NCI-H748 treated with DMSO at 0.1 percent for 48 hours (cell line): ENCODE measurements at places on chromosomes 2 and 18.

DNA sequence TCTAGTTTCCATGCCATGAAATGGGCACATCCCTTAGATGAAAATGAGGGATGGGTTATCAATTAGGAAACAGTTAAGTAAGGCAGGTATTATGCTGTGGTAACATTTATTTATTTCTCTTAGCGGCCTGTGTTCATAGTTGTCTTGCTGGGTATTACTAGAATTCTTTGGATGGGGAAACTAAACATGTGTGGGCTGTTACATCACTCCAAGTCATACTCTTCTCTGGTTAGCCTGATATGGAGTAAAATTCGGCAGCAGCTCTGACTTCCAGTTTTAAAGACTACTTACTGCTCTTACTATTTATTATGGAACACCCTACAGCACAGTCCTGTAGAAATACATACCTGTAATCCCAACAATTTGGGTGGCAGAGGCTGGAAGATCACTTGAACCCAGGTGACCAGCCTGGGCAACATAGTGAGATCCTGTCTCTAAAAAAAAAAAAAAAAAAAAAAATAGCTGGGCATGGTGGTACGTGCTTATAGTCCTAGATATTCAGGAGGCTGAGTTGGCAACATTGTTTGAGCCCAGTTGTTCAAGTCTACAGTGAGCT lies 33.1 kb upstream of the RASGRP3 start:
- no peak for DNase-seq

DNA sequence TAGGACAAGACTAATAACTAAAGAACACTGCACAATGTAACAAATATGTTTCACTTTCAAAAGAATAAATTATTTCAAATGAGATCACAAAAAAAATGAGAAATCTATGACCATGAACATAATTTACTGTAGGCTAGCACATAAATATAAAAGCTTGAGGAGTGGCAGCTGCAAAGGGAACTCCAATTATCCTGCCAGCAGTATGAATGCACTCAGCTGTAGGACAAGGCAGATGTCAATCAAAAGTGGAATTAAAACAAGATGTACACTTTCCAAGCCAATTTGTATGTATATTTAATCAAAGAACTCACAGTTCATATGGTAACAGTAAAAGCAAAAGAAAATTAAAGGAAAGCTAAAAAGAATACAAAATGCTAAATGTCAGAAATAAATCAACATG lies 76.6 kb upstream of the NCKAP5 start:
- no peak for DNase-seq

GRCh38 chr18:31258789-31259188 lies 59.2 kb upstream of the DSG1 start:
- no peak for DNase-seq

DNA sequence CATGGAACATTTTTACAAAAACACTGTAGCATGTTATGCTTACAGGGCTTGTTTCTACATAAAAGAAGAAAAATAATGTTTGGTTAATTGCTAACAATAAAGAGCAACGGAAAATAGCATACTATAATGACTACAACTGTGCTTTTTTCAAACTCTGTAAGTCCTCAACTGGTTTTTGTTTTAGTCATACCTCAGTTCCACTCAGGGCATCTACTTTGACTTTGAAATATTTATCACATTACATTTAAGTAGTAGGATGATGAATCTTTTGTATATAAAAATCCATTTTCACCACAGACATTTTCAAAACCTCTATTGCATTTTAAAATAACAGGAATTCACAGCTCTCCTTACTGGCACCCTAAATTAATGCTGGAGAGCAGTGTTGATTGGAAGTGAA lies 8.3 kb downstream of the SATB2 start:
- no peak for DNase-seq

DNA sequence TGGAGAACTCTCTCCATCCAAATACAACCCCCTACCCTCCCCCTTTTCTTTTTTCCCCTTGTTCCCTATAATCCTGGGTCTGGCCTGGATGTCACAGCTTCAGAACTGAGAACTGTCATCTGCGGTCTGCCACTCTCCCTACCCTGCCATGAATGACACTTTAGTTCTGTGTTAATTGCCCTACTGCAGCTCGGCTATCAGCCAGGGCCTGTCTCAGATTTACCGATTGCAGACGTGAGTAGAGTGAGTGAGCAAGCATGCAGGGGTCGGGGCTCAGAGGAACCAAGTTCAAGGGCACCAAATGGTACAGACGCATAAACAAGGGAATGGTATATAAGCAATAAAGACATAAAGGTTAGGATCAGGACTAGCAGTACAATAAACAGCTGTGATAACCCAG lies 967.8 kb downstream of the BCL11A start:
- DNase-seq, result peak; percentile 6

DNA sequence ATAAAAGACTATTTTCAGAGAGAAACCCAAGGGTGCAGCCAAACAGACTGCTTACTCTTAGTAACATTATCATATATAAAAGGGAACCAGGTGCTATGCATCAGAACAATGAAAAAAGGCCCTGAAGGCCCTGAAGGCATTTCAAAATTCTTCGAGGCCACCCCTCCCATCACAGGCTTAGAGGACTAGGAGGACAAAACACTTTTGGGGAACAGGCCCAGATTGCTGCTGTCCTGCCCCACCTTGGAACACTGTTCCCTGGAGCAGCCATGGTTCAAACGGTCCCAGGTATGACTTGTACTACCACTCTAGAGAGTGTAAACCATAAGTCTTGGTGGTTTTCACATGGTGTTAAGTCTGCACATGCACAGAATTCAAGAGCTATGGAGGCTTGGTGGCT lies 2183.1 kb upstream of the CELF4 start:
- DNase-seq, result no peak

DNA sequence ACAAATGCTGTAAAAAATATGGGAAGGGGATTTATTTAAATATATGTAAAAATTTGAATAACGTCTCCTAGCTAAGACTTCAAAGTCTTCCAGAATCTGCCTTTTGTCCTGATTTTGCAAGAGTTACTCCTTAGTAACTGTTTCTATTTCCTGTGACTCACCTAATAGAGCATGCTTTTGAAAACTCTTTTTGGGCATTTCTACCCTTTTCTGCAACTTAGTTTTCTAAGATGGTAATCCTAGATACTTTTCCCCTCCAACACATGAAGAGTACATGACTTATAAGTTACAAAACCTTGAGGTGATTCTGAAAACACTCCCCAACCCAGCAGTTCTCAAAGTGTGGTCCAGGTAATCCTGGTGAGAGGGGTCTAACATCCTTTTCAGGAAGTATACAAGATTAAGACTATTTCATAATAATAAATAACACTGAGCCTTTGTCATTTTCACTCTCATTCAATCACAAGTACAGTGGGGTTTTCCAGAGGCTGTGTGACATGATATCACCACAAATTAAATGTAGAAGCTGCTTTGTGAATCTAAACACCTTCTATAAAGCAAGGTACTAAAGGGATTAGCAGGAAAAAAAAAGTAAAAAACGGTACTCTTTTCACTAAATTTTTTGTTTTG lies 31.9 kb downstream of the PPP4R3B start:
- DNase-seq, result no peak

DNA sequence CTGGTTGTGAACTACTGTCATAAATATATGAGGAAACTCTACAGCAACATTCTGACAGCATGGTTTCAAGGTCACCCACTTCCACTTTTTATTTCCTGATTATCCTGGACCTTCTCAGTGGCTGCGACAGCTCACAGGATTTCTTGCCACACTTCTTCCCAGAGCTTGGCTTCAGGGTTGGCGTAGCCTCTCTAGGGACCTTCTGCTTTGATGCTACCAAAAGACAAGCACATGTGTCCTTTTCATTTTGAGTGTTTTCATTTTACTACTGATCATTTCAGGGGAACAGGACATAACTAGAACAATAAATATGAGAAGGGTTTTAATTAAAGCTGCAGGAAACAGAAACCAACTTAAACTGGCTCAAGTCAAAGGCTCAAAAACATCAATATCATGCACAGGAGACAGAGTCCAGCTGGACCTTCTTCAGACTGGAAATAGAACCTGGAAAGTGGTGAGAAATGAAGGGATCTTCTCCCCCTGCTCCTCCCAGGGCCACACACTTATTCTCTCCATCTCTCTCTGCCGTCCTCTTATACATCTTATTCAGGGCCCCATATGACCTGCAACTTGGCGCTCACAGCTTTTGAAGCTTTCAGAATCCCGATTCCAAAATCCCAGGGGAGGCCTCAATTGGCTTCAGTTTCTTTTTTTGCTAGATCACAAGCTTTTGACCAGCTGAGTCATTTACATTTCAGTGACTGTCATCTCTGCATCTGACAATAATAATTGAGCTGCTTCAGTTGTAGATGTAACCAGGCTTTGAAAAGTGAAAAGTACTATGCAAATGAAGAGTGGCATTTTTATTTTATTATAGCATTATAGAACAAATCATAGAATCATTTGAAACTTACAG lies 9.7 kb downstream of the VIT start:
- DNase-seq, result no peak

DNA sequence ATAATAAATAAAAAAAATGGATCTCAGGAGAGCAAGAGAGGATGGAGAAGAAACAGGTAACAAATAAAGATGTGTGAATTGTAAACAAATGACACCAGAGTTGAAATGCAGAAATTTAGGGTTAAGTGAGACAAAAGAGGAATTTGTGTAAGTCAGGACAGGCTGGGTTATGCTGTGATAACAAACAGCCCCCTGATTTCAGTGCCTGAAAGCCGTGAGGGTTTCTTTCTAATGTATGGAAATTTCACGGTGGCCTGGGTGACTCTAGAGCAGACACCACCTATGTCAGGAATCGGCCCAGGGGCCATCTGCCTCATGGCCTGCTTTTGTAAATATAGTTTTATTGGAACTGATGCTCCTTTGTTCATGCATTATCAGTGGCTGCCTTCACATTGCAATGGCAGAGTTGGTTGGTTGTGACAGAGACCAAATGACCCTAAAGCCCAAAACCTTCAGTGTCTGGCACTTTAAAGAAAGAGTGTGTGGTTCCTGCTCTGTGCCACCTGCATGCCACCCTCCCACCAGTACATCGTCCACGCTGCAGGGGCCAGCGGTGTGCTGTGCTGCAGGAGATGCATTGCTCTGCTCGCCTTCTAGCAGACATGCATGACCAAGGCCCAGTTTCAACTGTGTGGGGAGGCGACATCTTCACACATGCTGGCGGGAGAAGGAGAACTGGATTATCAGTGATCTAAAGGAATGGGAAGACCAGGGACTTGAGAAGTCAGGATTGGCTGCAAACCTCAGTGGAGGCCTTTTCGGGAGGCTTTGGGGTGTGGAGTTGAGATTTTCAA lies 221.2 kb upstream of the APCDD1 start:
- no peak for DNase-seq

- DNase-seq, result no peak
These were observed 499.7 kb downstream of the BCL11A start for GRCh38 chr2:60053791-60054190.

DNA sequence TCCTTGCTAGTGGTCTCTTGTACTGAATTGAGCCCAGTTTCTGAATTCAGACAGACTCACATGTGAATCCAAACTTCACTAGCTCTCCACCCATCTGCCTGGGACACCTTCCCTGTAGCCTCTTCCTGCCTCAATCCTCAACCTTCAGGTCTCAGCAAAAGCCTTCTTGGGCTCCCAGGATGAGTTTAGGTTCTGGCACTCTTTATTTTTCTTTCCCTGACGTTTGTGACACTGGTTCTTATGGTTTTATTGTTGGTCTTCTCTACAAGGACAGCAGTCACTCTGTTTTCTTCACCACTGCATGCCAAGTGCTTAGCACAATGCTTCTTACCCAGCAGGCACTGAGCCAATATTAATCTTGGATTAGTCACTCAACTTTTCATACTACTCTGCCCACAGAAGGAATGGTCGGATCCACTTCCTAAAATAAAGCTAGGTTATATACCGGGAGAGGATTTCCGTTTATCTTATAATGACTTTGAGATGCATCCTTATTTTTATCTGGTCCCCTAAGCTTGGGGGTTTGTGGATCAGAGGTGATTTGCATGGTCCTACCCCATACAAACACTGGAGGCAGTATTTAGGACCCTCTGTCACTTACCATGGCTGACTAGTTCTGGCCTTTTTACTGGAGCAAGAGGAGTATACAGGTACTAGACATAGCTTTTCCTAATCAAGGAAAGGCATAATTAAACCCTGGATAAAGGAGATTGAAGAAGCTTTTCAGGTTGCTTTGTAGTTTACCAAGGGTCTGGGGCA lies 186.3 kb downstream of the MYCN start:
- DNase-seq, result no peak

- DNase-seq, result no peak
These were observed 548 bp upstream of the FBLN7 start for GRCh38 chr2:112137516-112138158.

DNA sequence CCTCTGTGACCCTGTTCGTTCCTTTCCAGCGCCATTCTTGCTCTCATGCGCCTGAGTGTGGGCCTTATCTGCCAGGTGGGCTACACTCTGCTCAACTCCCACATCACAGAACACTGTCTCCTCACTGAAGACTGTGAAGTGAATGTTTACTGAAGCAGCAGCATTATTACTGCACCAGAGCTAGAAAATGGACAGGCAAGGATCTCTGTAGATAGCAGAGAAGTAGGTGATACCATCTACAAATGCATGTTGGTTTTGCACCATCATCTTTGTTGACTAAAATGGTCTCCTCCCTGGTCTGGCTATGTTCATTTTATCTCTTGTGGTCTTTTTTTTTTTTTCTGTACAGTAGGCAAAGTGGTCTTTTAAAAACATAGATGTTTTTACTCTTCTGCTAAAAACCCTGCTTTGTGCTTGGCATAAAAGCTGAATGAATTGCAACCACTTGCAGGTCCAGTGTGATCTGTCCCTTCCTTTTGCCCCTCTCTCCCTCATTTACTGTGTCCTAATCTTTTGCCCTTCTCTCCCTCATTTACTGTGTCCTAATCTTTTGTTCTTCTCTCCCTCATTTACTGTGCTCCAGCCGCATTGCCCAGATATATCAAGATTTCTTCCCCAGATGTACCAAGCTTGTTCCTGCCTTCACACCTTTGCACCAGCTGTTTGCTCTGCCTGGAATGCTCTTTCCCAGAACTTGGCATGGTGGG lies 35.4 kb downstream of the BABAM2 start:
- DNase-seq, result no peak

- DNase-seq, result no peak
These were observed 135.0 kb downstream of the ANTXR1 start for GRCh38 chr2:69147841-69148533.

DNA sequence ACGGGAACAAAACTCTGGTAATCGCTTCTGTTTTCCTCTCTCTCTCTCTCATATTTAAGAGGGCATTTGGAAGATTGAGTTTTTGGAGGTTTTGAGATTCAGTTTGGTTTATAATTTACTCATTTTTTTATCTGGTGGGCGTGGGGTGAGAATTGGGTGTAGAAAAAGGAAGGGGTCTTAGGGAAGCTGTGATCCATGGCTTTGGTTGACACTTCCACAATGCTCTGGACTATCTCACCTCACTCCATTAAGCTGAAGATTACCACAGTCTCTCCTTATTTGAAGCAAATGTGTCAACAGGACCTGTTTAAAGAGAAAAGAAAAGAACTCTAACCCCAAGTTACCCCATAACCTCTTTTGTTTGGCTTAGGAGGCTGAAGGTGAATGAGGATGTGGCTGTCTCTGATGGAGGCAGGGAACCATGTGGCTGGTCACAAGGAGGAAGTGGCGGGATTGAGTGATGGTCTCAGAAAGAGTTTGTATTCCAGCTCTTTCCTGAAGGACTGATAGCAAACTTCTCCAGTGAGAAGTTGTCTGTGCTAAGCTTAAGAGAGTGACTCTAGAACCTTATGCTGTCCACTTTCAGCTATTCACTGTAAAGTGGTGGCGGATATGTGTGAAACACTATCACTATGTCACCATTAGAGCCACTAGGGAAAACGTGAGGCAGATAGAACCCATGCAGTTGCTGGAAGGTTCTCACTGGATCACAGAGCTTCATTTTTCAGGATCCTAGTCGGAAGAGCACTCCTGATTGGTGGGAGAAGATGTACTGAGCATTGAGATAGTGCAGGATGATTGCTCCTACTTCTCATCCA lies 934 bp downstream of the ZNF804A start:
- peak; percentile 29 for DNase-seq
